ENCODE measurements at places on chromosomes 4 and X.

GRCh38 chrX:39585808-39586207 is 511.9 kb downstream of the BCOR start:
- no peak for DNase-seq

- peak; percentile 17 for DNase-seq
Observed at GRCh38 chrX:2967998-2968909, 38.1 kb upstream of the ARSH start.

DNA sequence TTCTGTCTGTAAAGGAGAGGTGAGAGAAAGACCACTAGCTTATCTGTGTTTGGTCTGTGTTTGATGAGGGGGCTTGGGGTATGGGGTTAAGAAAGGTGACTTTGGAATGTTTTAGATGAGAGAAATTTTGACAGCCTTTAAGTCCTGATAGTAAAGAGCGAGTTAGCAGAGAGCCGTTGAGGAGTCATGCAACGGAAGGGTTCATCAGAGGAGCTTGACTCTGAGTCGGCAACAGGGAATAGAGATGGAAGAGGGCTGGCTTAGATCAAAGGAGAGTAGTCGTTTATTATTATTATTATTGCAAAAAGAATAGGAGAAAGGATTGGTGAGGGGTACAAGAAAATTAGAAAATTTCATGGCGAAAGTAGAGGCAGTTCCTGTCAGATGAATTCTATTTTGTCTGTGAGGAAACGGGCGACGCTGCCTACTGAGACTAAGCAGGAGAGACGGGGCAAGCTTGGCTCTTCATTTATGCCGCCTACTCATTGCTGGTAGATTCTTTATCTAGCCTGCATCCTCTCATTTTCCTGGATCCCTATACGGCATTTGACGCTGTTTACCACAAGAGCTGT is 473 bp upstream of the VAMP7 start:
- DNase-seq = peak; percentile 61

- no peak for DNase-seq
Observed at GRCh38 chr4:141636771-141637460, 533 bp downstream of the IL15 start.

GRCh38 chr4:27008679-27009078 is 148.0 kb downstream of the STIM2 start:
- no peak for DNase-seq

DNA sequence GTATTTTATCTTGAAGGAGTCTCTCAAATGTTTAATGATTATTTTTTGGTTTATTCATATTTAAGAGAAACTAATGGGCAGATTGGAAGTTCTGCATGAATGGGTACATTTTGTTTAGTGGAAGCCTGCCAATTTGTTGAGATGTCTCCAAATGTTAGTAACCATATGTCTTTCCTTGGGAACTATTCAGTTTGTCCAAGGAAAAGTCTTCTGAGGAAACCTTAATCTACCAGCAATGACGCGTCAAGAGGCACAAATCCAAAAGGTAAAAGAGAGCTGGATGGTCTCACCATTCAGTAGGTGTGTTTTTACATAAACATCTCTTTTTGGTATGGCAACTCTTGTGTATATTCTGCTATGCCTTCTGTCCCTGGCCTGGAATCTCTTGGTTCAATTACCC is 37.4 kb upstream of the NDST3 start:
- no peak for DNase-seq

DNA sequence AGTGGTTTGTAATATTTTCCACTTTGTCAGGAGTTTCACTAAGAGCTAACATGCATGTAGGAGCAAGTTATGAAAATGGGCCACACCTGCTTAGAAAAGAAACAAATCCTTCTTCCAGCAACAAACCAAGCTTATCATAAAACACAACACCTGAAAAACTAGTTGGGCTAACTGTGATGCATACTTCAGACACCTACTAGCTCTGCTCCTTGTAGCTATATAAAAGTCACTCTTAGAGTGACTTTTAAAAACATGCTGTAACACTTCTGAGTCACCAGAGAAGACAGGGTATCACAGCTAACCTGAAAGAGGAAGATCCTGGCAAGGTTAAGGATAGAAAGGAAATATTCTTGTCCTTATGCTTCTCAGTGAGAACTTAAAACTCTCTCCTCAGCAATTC is 3.6 kb upstream of the SLAIN2 start:
- DNase-seq = no peak
